ENCODE measurements at places on chromosomes 16 and 17.

GRCh38 chr17:2959371-2960130 is 103.9 kb downstream of the OR1D5 start:
- DNase-seq, result no peak

DNA sequence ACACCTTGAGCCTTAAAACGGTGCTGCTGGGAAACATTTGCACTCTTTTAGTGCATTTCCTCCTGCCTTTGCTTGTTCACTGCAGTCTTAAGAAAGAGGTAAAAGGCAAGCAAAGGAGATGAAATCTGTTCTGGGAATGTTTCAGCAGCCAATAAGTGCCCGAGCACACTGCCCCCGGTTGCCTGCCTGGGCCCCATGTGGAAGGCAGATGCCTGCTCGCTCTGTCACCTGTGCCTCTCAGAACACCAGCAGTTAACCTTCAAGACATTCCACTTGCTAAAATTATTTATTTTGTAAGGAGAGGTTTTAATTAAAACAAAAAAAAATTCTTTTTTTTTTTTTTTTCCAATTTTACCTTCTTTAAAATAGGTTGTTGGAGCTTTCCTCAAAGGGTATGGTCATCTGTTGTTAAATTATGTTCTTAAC is 4.4 kb downstream of the SOX9 start:
- no peak for DNase-seq

- DNase-seq, result no peak
Measured at GRCh38 chr16:73311857-73312723, 264.2 kb upstream of the ZFHX3 start.

DNA sequence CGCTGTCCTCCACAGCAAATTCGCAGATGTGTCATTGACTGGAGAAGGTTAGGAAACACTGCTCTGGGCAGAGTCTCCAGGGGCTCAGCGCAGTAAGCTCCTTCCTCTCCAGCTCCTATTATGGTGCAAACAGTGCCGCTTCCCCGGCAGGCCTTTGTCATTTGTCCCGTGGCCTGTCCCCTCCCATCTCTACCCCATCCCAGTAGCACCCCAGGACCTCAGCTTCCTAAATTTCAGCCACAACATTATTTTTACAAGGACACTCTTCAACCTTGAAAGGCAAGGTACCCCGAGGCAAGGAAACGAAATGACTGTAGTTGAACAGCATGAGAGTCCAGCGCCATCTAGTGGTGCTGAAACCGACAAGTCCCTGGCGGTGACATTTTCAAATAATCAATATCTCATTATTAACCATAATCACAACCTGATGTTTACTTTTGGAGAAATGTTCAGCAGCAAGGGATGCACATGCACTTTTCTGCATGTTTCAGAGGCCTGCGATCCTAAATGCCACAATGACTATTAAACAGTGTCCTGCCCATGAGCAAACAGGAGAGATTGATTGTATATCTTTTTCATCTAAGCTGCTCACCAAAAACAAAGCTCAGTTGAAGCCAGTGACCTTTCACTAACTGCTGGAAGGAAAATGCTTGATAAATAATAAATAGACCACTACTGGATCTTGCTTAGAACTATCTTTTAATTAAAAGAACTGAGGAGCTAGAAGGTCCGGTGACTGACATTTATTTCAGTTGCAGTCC is 16.5 kb downstream of the MRPS23 start:
- DNase-seq, result peak; percentile 73

DNA sequence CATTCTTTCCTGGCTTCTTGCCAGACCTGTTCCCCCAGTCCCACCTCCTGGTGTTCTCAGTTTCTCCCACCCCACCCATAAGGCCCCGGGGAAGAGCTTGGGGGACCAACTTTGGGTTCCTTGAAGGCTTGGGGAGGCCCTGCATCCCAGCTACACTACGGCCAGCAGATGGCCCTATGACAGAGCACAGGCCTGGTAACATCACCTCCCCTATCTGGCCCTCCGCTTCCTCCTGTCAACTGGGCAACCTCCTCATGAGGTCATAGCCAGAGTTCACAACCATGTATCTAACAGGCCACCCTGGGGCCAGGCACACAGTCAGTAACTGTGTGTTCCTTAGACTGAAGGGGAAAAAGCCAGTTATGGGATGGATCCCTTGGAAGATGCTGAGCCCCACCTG is 31.4 kb downstream of the MYO15A start:
- no peak for DNase-seq

DNA sequence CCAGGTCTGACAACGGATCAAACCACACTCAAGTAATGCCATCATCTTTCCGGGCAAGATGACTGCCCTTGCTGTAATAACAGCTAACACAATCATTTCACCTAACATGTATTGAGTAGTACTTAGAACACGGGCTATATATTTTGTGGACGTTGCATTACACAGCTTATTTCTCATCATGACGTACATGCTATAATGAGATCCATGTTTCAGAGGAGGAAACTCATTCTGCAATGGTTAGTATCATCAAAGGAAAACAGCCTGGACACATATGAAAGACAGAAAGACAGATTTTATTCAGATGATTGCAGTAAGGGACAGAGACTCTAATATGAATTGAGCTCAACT is 446.7 kb downstream of the HS3ST3B1 start:
- no peak for DNase-seq

DNA sequence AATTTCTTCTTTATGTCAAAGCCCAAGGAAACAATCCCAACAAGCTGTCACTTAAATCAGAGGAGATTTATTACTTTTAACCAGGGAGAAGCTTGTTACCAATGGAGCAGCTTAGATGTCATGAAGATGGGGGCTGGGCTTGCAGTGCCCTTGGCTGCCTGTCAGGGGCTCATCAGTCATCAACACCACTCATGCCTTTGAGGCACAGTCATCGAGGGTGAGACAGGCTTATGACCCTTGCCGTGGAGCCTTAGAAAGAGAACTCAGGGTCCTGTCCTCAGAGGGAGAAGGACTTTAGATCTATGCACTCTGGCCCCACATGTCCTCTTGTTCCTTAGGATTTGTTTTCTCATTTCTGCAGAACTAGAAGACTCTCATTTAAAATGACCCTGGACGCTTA is 318.3 kb downstream of the CBLN1 start:
- DNase-seq, result peak; percentile 71
